ENCODE measurements at places on chromosomes 4 and X.

DNA sequence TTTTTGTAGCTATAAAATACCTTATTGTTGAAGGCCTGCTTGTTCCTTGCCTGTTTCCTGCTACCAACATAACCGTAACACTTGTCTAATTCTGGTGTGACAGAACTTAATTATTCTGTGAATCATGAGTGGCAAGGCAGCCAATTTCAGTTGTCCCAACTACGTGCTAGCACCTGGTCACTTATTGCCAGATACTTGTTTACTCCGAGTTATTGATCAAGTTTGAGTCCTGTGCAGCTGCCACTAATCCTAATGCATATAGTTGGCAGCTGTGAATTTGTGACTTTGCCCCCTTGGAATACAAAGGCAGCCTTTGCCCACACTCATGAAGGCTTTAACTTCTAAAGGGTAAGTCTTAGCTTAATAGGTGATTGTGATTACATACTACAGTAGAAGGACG lies 7.8 kb upstream of the RNF128 start:
- DNase-seq, result no peak

DNA sequence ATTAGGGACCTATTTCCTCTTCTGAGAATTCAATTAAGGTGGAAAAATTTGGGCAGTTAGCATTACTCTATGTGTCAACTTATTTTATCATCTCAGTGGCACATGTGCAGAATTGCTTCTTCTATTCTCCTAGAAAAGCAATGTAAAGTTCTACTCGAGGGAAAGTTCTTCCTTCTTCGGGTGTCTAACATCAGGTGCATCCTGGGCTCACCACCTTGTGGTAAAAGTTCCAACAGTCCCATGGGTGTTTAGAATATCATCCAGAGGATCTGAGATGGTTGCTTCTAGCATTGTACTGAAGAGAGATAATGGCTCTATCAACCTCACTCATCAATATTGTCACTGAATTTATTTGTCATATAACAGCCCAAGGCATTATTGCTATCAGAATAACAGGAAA lies 969.7 kb downstream of the PDHA2 start:
- no peak for DNase-seq

DNA sequence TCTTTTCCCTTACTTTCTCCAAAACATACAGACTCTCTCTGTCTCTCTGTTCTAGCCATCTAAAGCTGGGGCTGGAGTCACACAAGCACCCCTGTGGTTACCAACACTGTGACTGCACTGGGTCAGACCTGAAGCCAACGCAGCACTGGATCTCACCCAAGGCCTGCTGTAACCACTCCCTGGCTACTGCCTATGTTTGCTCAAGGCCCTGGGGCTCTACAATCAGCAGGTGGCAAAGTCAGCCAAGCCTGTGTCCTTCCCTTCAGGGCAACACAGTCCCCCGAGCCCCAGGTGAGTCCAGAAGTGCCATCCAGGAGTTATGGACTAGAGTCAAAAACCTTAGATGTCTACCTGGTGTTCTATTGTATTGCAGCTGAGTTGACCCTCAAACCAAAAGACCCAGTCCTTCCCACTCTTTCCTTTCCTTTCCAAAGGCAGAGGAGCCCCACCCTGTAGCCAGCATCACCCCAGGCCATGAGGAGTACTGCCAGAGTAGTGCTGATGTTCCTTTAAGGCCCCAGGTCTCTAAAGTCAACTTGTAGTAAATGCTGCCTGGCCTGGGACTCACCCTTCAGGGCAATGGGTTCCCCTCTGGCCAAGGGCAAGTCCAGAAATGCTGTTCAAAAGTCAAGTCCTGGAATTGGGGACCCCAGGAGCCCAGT lies 58.8 kb upstream of the RAP2C start:
- no peak for DNase-seq

GRCh38 chr4:99887837-99888236 lies 6.4 kb downstream of the LAMTOR3 start:
- DNase-seq, result no peak

DNA sequence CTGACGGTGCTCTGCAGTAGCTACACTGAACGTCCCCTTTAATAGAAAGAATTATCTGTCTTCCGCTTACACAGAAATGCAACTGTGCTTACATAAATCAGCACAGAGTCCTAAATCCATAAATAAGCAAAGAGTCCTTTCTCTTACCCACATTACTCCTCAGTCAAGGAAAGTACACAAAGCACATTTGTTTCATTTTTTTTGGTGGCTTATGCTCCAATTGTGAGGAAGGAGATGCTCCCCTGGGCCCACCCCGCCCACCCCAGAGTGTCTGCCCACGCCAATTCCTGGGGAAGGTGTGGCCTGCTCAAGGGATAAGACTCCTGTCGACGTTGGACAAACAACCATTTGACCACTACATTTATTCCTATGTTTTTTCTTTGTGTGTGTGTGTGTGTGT lies 53.8 kb downstream of the CPLX1 start:
- DNase-seq, result no peak

- DNase-seq, result no peak
Measured at GRCh38 chrX:37658343-37659030, 27.1 kb upstream of the XK start.

- no peak for DNase-seq
Measured at GRCh38 chr4:89829470-89830138, 7.4 kb downstream of the SNCA start.

- DNase-seq, result no peak
Measured at GRCh38 chr4:189291939-189292338, 648.7 kb upstream of the FRG1 start.

DNA sequence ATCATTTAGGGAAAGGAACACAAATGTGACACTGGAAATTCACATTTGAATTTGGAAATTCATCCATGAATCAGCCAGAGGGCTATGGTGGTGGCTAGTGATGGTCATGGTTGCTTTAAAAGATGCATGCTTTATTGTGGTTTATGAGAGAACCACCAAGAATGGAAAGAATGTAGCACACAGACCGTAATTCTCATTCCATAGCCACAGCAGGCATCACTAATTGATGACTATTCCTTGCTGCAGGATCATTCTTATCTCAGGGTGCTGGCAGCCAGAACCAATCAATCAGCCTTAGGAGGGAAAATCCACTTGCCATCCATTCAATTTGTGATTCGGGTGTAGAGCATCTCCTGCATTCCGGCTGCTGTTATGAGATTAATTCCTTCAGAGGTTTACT lies 115.6 kb downstream of the DHRSX start:
- no peak for DNase-seq

GRCh38 chr4:176242764-176243347 lies 26.2 kb downstream of the ASB5 start:
- DNase-seq, result no peak

DNA sequence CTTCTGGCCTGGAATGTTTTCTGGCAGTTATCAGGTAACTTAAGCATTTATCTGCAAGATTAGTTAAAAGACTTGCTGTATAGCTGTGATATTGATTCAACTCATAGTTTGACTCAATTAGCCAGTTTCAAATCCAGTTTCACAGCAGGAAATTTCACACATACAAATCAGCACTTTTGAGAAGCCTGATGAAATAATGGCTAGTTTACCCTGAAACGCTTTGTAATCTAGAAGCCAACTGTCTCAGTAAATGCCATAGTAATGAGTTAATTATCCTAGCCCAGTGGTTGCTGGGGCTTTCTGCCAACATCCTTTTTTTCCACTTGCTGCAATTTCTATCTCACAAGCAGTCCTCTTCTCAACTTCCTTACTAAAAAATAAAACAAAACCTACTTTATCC lies 53.1 kb downstream of the ARHGEF38 start:
- no peak for DNase-seq

GRCh38 chr4:120692964-120693363 lies 229.6 kb downstream of the PRDM5 start:
- DNase-seq, result no peak

GRCh38 chr4:76188557-76188956 lies 25.1 kb downstream of the SCARB2 start:
- no peak for DNase-seq

DNA sequence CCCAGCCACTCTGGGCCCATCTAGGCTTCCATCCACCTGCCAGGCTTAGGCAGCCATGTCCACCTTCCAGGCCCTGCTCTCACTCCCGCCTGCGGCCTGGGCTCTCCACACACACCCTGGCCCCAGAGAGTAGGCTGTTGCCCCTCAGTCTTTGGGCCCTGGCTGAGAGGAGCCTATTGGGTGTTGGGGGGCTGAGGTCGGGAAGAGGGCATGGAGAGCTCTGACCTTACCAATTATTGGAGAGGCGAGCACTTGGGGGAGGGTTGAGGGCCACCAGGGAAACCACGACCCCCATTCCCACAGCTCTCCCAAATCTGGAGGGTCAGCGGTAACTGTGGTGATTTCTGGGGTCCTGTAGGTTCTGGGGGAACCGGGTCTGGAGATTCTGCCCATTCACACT lies 38.2 kb downstream of the HTRA3 start:
- DNase-seq, result no peak

- DNase-seq, result no peak
Measured at GRCh38 chr4:108006361-108006760, 16.7 kb downstream of the HADH start.

DNA sequence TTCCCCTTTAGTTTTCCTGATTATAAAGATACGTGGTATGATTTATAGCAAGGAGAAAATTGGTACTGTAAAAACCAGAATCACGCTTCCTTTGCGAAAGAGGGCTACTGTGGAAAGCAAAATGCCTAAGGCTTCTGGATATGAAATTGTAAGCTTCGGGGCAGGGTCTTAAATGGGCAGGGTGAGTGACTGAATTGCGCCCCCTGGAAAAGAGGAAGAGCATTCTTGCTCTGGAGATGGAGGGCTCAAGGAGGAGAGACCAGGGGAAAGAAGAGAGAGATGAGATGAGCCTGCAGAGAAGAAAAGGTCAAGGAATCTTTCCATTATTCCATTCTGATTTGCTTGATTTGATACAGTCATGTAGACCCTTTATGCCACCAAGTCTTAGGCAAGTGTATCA lies 13.1 kb upstream of the ETNPPL start:
- no peak for DNase-seq
